Thoracic aorta (tissue), 2 donors: ENCODE measurements at places on chromosomes 5 and 9.

DNA sequence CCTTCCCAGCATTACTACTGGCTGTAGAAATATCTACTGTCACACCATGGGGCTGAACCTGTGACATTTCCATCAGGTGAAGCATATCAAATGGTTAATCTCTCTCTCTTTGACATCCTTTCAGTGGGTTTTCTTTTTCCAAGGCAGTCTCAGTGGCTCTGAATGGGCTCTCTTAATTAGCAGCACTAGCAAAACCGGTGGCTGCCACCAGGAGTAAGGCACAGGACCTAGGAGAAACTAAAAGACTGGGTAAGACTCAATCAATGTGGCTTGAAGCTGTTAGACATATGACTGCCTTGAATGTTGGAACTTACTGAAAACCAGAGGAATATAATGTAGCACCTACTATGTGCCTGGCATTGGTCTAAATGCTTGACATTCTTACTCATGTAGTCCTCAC is 445.0 kb upstream of the KIF2A start:
- no peak for DNase-seq

- no peak for DNase-seq
Observed at GRCh38 chr5:89759802-89760201, 649.8 kb downstream of the CETN3 start.

GRCh38 chr9:8684978-8685708 is 885.6 kb upstream of the DMAC1 start:
- DNase-seq, result no peak

DNA sequence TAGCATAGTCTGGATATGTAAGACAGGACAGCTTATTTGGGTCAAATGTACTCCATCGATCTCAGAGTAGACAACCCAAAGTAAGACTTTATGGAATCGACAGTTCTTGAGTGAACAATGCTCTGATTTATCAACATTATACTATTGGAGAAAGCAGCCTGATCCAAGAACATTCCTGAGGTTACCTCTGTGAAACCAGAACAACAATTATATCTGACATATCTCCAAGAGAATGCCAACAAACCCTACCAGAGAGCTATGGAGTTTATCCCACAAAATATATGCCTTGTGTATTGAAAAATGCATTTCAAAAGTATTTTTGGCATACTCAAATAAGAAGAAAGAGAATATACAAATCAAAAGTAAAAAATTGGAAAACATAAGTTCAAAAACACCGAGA is 1985.9 kb downstream of the EFNA5 start:
- DNase-seq, result no peak

- no peak for DNase-seq
Observed at GRCh38 chr5:91910247-91910646, 527.1 kb upstream of the ARRDC3 start.

DNA sequence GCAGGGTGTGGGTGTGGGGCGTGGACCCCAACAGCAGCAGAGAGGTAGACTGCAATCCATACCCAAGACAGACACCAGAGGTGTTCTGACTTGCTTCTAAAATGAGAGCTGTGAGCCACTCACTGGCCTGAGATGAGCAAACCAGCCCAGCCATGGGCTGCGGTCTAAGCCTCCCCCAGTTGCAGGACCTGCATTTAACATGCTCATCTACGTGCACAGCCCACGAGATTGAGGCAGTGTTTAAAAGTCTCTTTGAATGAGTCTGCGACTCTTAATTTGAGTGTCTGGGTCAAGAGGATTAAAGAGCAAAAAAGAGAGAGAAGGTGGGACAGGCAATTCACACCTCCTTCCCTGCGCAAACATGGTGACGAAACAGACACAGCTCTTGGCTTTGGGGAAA is 5.9 kb downstream of the SURF4 start:
- no peak for DNase-seq

DNA sequence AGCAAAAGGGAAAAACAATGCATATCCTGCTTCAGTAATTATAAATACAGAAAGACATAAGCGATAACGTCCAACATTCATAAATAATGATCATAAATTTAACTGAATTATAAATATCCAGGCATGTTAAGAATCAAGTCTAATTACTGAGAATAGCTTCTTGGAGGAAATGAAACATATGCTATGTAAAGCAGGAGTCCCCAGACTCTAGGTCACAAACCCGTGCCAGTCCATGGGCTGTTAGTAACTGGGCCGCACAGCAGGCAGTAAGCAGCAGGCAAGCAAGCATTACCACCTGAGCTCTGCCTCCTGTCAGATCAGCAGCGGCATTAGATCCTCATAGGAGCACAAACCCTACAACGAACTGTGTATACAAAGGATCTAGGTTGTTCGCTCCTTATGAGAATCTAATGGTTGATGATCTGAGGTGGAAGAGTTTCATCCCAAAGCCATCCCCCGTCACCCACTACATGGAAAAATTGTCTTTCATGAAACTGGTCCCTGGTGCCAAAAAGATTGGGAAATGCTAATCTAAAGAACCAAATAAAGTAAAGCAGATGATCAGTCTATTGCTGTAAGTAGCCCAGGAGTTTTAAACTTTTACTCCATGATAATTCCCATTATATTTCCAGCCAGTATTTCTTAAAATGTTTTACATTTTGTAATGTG is 50.4 kb downstream of the CERT1 start:
- DNase-seq, result no peak

- DNase-seq, result no peak
Observed at GRCh38 chr9:13568841-13569601, 289.5 kb upstream of the MPDZ start.

DNA sequence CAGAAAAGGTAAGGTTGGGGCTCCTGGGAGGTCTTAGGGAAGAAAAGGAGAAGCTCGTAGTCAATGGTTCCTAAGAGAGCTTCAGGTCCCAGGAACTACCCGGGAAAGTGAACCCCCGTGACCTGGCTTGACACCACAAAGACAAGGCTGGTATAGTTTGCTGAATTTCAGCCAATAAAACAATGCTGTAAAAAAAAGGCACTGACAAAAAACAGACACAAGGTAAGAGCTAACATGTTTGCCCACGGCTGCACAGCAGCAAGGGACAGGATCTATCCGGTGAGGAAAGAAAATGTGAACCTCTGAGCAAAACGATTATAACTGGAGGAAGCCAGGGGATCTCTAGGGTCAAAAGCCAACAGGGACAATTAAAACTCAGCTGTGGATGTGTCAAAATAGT is 17.1 kb downstream of the SLIT3 start:
- no peak for DNase-seq

- no peak for DNase-seq
Observed at GRCh38 chr5:8418049-8418426, 549.1 kb downstream of the MTRR start.

DNA sequence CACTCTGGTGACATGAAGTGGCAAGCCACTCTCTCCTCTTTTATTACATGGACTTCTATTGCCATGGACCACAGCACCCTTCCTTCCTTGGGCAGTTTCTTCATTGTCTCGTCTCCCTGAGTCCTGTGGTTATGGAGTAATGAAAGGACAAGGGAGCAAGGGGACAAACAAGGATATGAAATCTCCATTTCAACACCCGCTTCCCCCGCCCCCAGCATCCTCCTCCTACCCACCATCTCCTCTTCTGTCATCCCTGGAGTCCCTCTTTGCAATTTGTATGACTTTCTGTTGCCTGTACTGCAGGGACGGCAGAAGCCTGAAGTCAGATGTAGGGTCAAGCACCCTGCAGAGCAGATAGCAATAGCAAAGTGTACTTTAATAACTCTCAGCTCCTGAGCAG is 300.7 kb upstream of the CLINT1 start:
- no peak for DNase-seq

DNA sequence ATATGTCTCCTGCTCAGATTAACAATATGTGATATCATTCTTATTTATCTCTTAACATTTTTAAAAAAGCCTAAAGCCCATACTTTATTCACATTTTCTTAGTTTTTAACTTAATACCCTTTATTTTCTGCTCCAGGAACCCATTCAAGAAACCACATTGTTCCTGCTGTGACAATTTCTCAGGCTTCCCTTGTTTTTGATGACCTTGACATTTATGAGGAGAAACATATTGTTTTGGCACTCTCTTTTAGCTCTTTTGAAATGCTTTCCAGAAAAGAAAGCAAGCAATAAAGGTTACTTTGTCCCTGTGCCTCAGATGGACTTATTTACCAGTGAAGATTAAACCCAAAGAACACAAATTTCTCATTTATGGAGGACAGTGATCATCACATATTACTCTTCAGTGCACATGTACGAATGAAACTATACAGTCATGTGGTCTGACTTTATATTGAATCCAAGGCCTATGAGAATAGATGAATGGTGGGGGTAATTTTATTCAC is 261.5 kb upstream of the KLF9 start:
- no peak for DNase-seq

DNA sequence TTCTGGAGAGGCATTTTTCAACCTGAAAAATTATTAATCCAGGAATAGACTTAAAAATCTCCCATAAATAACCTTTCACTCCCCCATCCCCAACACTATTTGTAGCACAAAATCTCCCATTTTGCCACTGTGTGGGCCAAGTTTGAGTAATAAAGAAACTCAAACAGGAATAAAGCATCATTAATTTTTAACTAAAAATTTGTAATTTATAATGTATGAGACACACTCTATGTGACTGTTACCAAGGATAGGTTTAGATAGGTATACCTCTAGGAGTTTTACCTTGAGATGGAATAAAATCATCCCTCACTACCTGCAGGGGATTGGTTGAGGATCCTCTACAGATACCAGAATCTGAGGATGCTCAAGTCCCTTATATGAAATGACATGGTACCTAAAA is 30.1 kb downstream of the CHD1 start:
- no peak for DNase-seq

- no peak for DNase-seq
Observed at GRCh38 chr5:177111720-177112394, 21.7 kb upstream of the NSD1 start.

DNA sequence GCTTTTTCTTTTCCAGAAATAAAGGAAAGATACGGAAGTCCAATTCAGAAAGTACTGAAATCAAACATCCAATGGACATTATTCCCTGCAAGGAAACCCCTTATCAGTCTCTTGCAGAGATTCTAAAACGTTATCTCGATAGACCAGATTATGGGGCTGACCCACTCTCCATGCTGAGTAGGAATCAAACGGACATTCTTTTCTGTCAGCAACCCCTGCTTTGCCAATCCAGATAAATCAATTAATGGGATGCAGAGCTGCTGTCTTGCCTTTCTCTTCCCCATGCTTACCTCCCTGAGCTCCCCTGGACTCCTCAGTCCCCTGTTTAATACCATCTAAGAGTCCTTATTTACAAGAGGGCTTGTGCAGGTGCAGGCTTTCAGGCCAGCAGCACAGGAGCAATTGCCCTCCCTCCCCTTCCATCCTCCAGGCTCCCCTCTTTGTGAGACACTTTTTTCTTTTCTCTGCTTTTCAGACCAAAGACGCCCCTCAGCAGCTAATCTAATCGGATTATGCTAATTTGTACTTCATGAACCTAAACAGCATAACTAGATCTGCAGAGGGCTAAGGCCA is 14.2 kb downstream of the TAL2 start:
- no peak for DNase-seq

GRCh38 chr9:69757996-69758675 is 1.7 kb downstream of the PTAR1 start:
- no peak for DNase-seq

- no peak for DNase-seq
Observed at GRCh38 chr9:111163716-111164389, 125.6 kb upstream of the LPAR1 start.

- DNase-seq, result no peak
Observed at GRCh38 chr5:56050551-56051255, 55.9 kb upstream of the IL6ST start.

DNA sequence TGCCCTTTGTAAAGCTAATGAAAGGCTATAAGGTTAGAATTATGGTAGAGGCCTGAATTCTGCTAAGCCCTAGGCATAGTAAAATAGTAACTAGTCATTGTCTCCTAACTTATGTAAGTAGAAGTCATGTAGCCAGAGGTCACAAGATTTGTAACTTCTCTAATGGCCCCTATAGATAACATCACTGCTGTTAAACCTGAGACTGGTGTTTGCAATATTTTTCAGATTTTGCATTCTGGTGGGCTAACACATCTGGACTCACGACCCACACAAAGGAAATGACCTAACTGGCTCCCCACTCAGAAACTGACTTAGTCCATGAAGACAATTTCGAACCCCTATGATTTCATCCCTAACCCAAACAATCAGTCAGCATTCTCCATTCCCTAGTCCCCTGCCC is 37.2 kb upstream of the TTC39B start:
- no peak for DNase-seq

DNA sequence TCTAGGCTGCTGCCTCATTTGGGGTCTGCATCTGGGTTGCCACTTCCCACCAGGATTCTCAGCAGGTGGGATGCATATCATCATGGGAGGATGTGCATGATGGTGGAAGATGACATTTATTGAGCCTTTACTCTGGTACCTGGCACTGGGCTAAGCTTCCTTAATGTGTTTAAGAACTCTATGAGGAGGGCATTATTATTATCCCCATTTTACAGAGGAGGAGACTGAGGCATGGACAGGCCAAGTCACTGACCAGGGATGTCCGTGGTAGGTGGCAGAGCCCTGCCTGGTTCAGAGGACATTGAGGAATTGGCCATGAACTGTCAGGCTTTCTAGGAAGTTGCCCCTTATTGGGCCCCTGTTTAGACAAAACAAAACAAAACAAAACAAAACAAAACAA is 31.1 kb upstream of the TIFAB start:
- DNase-seq, result no peak

DNA sequence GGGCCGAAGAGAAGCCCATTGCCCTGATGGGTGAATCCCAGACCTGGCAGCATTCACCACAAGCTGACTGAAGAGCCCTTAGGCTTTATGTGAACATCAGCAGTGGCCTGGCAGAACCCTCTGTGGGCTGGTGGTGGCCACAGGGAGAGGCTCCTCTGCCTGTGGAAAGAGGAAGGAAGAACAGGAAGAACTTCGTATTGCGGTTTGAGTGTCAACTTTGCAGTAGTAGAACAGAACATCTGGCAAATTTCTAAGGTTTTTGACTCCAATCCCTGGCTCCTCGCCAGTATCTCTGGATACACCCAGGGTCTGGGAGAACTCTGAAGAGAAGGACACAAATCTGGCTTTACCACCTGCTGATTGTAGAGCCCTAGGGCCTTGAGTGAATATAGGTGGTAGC is 356.4 kb upstream of the GRAMD2B start:
- no peak for DNase-seq

DNA sequence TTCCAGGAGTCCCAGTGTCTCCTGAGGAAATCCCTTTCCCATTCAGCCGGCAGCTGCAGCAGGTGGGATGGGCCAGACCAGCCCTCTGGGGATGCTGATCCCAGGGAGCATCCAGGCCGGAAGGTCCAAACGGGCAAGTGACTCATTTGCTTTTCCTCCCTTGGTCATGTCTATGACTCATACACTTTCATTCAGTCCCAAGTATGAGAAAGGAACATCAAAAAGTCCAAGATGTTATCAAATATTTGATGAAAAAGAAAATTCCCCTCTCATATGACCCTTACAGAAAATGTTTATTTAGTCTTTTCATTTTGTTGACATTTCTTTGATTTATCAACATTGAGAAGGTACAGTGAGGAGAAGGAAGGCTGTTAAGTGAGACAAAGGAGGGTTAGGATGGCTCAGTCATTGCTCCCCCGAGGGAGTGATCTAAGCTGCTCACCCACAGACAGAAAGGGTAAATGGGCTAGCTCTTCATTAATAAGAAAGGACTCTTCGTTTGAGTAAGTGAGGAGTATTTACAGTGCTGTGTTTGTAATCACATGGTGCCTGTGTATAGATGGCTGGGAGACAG is 117.6 kb upstream of the ANKRD55 start:
- DNase-seq, result no peak

GRCh38 chr5:2094616-2094995 is 211.9 kb upstream of the IRX4 start:
- DNase-seq, result no peak
